ENCODE measurements at places on chromosomes 16 and 17.

- DNase-seq, result no peak
Measured at GRCh38 chr17:27414271-27414670, 42.0 kb upstream of the KSR1 start.

GRCh38 chr17:50682938-50683337, 24.8 kb downstream of the ANKRD40 start:
- no peak for DNase-seq

DNA sequence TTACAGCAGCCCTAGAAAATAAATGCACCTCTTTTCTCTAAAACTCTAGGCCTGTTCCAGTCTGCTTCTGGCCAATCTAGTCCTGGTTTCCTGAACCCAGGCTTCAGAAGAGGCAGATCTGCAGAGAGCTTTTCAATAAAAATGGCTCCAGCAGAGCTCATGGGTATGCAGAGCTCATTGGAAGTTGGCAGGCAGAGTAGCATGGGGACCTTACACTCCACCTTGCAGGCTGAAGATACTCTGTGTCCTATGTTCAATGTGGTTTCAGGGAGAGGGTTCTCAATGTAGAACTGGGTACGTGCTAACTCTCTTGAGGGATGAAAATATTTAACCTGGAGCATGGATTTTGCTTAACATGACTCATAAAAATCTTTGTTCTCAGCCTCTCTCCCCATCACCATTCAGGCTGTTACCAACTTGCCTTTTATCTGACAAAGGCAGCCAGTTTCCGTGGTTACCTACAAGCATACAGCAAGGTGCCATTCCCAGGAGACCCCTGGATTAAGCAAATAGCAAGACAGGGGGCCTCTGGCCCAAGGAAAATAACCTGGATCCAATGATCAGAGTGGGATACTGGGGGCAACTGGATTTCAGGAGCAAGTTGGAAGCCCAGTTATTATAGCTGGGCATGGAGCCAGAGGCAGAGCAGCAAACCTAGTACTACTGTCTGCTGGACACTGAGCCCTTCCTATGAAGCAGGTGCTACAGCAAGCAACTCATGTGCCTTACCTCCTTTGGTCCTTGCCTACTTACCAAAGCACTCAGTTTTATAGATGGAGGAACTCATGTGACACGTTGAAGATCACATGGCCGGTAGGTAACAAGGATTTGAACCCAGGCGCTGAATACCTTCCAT, 98.2 kb upstream of the DHX40 start:
- no peak for DNase-seq

GRCh38 chr17:64358261-64358788, 32.3 kb downstream of the PECAM1 start:
- no peak for DNase-seq

DNA sequence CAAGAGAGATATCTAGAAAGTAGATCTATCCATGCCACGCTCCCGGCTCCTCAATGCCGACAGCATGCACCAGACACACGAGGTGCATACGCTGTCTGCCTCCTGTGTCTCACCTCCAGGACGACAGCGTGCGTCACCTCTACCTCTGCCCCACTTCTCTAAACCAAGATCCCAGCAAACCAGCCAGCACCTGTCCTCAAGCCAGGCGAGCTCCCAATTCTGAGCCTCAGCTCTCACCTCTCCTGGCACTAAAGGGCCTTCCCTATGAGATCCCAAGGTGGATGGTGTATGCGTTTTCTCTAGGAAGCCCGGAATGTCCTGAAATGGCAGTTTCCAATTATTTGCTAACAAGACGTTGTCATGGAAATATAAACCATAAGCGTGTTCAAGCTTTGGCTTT, 36.2 kb upstream of the RCVRN start:
- DNase-seq, result no peak

- DNase-seq, result no peak
Measured at GRCh38 chr17:64155751-64156544, 26.0 kb upstream of the ERN1 start.

GRCh38 chr17:59893676-59894100, 767 bp downstream of the RPS6KB1 start:
- no peak for DNase-seq

DNA sequence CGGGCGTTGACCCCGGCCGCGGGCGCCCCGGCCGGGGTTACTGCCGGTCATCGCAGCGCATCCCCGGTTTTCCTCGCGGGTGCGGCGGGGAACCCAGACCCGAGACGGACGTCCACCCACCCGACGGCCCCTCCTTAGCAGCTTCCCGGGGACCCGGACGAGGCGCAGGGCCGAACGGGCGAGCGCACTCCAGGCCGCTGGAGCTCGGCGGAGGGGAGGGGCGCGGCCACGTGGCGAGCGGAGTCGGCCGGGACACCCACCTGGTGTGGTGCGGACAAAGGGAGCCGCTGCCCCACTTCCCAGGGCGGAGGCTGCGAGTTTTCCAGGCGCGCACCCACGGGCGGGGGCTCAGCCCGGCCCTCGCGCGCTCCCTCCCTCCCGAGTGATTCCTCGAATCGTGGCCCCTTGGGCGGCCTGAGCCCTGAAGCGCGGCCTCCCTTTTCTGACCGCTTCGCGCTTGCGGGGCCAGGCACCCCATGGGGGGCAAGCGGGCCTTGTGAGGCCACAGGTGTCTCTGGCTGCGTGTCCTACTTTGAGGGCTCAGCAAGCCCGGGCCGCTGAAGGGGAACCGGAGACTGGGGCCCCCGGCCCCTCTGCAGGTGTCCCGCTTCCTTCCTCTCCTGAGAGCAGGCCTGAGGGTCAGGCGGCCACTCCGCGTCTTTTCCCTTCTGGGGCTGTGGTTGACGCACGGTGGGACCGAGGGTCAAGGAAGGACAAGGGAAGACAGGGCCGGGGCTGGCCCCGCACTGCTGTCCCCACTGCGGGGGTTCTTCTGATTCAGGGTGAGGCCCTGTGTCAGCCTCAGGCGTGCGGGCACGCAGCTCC, 1.1 kb upstream of the FASN start:
- DNase-seq, result no peak

DNA sequence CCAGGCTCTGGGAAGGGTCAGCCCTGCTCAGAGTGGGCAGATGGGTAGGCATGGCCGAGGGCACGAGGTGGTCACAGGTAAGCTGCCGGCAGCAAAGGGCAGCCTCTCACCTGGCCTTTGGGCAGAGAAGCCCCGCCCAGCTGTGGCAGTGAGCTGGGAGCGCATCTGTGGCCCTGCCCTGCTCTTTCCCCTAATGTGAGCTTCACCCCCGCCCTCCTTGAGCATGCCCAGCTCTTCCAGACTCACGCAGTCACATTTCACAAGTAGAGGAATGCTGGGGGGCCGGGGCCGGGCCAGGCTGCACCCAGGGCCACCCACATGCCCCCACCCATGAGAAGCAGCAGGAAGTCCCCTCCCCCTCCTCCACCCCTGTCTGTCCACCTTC, 40.7 kb upstream of the SLC38A10 start:
- no peak for DNase-seq

Data from CD4-positive, alpha-beta T cell treated with Interleukin-21 for 1 hour (primary cell).